ENCODE measurements at places on chromosomes 1 and 21. TPM values are rescaled to one million over a fixed set of nuclear protein-coding genes. Genes with fewer than 3 reads are reported as not detected.

The RAP1A gene
- total RNA-seq = 224 TPM

The OR10X1 gene
- total RNA-seq = not detected

The PGLYRP3 gene
- not detected for total RNA-seq

DNA sequence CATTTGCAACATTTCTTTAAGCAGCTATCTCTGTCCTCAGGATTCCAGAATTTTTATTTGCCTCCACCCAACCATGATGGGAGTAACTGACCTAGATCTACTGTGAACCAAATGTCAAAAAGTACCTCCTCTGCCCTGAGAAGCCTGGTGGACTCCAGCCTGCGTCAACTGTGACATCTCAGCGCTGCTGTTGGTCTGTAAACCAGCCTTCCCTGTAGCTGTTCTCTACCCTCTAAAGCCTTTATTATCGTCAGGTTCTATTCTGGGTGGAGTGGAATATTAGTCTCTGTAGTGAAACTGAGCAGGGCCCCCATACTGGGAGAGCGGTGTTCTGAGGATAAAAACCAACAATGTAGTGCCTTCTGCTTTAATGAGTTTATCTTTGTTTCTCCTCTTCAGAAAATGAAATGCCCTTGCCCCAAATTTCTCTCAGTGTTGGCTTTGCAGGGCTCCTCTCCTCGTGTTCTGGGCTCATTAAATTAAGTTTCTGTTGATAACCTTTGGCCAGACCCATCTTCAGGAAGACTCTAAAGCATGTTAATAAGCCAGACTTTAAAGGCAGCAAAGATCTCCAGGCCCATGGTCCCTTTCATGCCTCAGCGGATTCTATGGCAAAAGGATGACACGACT, 223.1 kb upstream of the PLXNA2 start:
- no peaks in the 10 kb centered on the region for H3K27me3 ChIP-seq
- no peaks in the 10 kb centered on the region for H3K36me3 ChIP-seq
- no peak for DNase-seq
- H3K4me3 ChIP-seq = no peak overlapping the region

The LCE3E gene
- not detected for total RNA-seq

DNA sequence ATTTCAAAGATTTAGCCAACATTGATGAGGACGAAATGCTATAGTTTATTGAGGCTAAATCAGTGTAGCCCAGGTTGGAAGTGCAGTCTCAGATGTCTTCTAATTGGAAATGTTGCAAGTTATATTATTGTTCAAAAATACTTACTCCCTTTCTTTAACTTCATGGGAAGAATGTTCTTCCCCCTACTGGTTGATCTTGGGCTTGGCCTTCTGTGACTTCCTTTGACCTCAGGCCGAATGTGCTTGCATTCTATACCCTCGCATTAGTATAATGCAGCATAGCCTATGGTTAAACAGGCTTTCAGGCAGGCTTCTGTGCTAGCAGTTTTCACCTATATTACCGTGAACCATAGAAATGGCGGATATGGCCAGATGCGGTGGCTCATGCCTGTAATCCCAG, 77.3 kb downstream of the RPE65 start:
- no peak overlapping the region for H3K27ac ChIP-seq
- no peak for DNase-seq
- no peaks in the 10 kb centered on the region for H3K36me3 ChIP-seq
- H3K4me1 ChIP-seq = no peaks in the 10 kb centered on the region
- no peak overlapping the region for H3K4me3 ChIP-seq

The TAL1 gene
- total RNA-seq = not detected

- H3K27ac ChIP-seq = no peak overlapping the region
- H3K4me3 ChIP-seq = no peak overlapping the region
- no peaks in the 10 kb centered on the region for H3K36me3 ChIP-seq
Measured at GRCh38 chr1:56411484-56412180, 167.7 kb downstream of the PLPP3 start.

Measured in activated CD8-positive, alpha-beta memory T cell treated with anti-CD3 and anti-CD28 coated beads, Interleukin-2, amount 10 ng/mL, durations not matched to agents 7 days and 5 days (primary cell).